ENCODE measurements at places on chromosomes 11 and 22.

DNA sequence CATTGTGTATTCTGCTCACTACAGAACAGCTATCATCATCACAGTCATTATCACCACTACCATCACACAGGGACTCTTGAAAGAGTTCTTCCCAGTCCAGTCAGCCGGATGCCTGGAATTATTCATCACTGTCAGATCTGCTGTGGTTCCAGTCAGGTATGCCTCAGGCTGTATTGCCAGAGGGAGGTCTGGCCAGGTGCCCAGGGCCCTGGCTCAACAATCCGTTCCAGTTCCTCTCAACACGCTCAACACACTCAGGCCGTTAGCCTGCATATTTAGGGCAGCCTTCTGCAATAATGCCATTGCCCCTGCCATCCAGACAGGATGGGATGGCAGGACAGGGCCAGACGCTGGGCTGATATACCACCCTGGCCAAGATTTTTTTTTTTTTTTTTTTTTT is 28.6 kb upstream of the RASL10A start:
- no peak for DNase-seq

- no peak for DNase-seq
These were observed 22.4 kb upstream of the THY1 start for GRCh38 chr11:119445379-119445778.

DNA sequence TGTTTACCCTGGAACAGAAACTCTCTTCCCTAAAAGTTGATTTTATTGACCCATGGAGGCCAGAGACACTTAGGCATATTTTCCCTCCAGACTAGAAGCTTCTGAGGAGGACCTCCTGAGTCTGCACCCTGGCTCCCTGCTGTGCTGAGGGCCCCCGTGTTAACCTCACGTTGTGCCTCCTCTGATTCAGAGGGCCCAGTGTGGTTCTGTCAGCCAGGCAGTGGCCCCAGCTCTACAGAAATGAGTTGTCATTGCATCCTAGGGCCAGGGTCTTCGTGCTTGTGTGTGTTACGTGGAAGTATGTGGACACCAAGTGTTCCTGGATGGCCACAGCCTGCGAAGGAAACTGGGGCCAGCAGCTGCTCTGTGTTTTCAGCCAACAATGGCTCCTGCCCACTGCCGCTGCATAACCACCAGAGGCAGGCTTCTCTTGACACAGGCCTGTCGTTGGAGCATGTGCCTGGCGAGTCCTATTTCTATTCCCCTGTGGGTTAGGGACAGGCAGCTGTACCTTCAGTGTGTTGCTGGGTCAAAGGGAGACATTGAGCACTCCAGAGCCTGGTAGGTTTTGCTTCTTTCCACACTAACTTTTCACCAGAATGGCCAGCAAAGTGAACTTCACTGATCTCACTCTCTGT is 44.5 kb downstream of the MED15 start:
- DNase-seq: no peak

DNA sequence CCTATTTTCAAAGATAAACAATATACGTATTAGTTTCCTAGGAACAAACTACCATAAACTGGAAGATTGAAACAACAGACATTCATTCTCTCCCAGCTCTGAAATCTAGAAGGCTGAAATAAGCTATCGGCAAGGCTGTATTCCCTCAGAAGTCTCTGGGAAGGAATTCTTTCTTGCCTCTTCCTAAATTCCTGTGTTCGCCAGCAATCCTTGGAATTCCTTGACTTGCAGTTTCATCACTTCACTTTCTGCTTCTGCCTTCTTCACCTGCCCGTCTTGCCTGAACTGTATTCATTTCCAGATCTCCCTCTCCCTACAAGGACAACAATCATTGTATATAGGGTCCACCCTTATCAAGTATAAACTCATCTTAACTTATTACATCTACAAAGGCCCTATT is 17.7 kb upstream of the PRDM10 start:
- no peak for DNase-seq

DNA sequence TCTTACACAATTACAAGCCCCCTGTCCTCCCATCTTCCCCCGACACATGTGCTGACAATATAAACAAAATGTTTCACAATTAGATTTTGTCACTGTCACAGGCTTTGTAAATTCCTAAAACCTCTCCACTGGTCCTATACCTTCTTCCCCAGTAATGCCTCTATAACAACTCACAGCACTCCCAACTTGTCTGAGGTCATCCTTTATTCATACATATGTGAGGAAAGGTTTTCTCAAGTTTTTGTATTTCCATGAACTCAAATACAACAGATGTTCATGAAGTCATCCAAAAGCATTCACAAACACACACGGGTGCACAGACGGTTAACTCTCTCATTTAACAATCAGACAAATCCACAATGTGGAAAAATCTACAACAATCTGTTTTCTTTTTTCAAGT is 1.9 kb downstream of the OR52H1 start:
- no peak for DNase-seq

- DNase-seq: peak; percentile 19
These were observed 34.8 kb downstream of the JHY start for GRCh38 chr11:122917311-122917710.

GRCh38 chr11:2924821-2925675 is 4.2 kb downstream of the PHLDA2 start:
- DNase-seq: no peak

DNA sequence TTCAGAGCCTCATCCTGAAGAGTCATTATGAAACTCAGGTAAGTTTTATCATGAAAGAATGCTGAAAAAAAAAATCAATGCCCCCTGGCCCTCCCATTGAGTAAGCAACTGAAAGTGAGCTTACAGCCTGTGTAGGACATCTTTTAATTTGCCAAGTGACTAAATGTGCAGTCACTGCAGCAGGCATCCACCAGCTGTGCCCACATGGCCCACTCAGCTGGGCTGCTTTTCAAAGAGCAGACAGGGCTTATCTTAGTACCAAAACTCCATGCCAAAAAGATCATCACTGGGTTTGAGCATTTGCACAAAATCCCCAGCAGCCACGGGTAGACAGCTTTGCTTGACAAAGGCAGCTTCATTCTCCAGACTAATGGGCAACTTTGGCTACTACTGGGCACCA is 709.7 kb downstream of the NTM start:
- DNase-seq: no peak

All from tibial nerve (tissue), 4 donors.